ENCODE measurements at places on chromosomes 6 and 20. TPM values are rescaled to one million over a fixed set of nuclear protein-coding genes. Genes with fewer than 3 reads are reported as not detected.

Gene COL11A2
- 0.14 TPM for total RNA-seq

Gene NRM
- total RNA-seq, result 0.71 TPM

Gene CST5
- not detected for total RNA-seq

Gene OVOL2
- total RNA-seq, result not detected

Gene SGK2
- total RNA-seq, result 0.28 TPM

Gene POU5F1
- 0.09 TPM for total RNA-seq

Gene BTNL2
- total RNA-seq, result not detected

Data from smooth muscle cell of bladder (primary cell).